ENCODE measurements at places on chromosomes 3 and 15.

DNA sequence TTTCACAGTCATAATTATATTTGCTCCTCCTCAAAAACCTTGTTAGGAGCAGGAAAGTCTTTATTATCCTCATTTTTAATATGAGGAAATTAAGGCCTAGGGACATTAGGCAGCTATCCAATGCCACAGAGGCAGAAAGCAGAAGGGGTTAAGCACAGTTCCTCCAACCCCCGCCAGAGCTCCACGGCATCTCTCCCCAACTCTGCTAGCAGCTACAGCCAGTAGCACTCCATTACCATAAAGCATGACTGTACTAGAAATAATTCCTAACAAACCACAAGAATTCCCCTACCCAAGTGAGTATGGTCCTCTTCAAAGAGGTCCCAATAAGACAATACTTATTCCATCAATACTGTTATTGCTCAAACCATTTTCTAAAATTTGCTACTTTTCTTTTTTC lies 9.8 kb downstream of the HEG1 start:
- DNase-seq = no peak

- DNase-seq = no peak
Observed at GRCh38 chr3:52402706-52403270, 42.1 kb downstream of the SEMA3G start.

GRCh38 chr3:11847607-11848006 lies 922 bp upstream of the TAMM41 start:
- DNase-seq = no peak

GRCh38 chr3:156553705-156554356 lies 1.1 kb downstream of the SSR3 start:
- DNase-seq = no peak

- DNase-seq = no peak
Observed at GRCh38 chr15:31245135-31245689, 81.4 kb upstream of the KLF13 start.

DNA sequence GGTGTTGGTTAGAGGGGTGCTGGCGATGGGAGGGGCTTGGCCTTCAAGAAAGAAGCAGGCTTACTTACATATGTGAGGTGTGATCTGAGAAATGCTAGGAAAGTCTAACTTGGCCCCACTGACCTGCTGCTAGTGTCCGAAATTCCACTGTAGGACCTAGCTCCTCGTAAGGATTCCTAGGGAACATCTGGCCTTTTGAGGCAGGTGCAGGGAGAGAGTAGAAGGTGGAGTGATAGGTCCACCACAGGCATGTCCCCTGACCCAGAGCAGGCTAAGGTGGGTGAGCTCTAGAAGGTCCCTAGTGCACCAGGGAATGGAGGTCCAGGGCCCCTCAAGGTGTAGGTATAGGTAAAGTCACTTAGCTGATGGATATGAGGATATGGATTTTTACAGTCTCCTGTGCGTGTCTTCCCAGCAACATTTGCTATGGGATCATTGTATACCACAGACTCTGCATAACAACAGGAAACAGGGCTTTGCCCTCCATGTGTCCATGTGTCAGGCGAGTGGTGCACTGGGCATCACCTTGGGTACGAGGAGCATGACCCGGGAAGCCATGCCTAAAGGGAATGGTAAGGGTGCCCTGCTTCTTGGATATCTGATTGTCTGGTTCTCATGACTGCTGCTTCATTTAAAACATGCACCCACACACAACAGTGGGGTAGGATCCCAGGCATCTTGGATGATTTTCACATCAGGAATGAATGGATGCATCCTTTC lies 32.6 kb downstream of the POMGNT2 start:
- DNase-seq = no peak

GRCh38 chr3:139846729-139847128 lies 88.3 kb upstream of the CLSTN2 start:
- no peak for DNase-seq

DNA sequence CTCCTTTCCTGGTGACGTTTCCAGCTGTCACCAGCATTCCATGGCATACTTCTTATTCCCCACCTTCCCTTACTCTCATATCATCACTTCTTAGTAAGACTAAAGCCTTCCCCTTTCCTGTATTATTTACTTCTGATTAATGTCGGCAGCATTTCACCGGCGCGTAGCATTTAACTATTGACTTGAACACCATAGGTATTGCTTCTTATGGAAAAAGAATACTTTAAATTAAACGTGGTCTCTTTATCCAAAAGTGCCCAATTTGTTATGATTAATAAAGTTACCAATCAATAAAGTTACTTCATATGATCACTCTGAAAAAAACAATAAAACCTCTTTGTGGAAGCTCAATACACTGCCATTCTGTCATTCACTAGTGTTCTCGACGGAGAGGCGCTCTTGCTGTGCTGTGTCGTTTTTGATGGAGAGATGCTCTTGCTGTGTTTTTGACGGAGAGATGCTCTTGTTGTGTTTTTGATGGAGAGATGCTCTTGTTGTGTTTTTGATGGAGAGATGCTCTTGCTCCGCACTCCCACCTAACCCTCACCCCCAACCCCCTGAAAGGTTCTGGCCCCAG lies 165.0 kb downstream of the XXYLT1 start:
- no peak for DNase-seq

GRCh38 chr15:80275961-80276360 lies 23.9 kb upstream of the CTXND1 start:
- no peak for DNase-seq

DNA sequence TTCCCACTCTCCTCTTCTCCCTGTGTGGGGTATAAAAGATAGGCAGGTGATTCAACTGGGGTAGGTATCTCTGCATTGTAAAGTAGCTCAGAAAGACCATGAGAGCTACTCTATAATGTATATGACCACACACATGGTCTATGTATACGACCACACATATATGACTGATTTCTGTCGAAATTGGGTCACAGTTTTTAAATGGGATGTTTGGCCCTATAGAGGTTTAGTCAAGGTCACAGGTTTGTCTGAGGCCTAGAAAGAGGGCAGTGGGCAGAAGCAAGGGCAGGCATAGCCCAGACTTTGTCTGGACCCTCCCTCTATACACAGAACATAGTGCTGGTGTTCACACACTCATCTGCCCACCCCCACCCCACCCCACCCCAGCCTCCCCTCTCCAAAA lies 4.4 kb downstream of the LAMP3 start:
- DNase-seq = no peak

DNA sequence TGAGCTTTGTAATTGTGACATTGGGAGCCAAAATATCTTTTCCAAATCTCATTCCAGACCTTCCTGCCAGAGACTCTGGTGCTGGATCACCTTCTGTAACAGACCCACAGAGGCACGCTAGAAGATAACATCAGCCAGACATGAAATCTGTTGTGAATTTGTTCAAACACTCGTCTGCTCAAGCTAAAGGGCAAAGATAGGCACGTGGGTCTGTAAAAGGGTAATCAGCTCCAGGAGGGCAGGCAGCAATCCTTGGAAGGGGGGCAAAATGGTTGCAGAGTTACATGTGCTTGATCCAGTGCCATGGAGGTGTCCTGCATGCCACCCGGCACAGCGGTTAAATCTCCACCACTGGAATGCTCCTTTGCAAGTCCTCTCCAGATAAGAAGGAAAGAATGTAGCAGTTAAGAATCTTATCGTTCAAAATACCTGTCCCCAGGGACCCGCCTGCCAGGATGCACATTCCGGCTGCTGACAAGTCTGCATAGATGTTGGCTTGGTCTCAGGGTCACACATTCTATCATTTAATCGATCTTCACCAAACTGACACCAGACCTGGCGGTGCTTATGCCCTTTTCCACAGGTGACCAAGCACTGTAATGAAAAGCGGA lies 74.8 kb downstream of the ADAMTS9 start:
- no peak for DNase-seq

- no peak for DNase-seq
Observed at GRCh38 chr15:27990521-27991515, 108.3 kb downstream of the OCA2 start.

DNA sequence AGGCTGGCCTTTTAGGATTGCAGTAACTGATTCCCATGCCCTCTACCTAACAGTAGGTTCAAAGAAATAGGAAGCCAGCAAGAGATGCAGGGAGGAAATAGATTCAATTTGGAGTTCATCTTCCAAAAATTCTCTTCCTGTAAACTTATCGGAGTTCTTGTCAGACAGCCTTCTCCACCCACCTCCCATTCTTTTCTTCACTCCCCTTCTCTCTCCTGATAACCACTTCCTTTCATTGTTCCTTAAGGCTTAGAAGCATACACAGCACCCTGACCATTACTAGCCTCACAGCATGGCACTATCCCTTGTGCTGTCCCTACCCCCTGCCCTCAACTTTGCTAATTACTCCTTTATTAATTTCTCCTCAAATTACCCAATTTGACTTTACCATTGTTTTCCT lies 130.4 kb upstream of the ADAMTS9 start:
- no peak for DNase-seq

DNA sequence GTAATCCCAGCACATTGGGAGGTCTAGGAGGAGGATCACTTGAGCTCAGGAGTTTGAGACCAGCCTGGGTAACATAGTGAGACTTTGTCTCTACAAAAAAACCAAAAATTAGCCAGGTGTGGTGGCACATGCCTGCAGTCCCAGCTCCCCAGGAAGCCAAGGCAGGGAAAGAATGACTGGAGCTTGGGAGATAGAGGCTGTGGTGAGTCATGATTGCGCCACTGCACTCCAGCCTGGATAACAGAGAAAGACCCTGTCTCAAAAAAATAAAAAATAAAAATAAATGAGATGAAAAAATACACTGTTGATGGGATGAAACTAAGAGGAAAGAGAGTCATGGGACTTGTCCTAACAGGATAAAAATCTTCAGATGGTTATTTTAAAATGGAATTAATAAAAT lies 137.6 kb downstream of the IMPG2 start:
- DNase-seq = no peak

DNA sequence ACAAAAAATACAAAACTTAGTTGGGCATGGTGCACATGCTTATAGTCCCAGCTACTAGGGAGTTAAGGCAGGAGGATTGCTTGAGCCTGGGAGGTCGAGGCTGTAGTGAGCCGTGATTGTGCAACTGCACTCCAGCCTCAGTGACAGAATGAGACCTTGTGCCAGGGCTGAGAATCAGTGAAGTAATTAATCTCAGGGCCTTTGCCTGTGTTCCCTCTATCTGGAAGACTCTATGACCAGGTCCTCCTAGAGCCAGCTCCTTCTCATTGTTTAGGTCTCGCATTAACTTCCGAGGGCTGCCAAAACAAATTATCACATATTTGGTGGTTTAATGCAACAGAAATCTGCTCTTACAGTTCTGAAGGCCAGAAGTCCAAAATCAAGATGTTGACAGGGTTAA lies 41.4 kb upstream of the FLNB start:
- DNase-seq = no peak
